ELR (cell line): ENCODE measurements at places on chromosomes 3 and 15.

DNA sequence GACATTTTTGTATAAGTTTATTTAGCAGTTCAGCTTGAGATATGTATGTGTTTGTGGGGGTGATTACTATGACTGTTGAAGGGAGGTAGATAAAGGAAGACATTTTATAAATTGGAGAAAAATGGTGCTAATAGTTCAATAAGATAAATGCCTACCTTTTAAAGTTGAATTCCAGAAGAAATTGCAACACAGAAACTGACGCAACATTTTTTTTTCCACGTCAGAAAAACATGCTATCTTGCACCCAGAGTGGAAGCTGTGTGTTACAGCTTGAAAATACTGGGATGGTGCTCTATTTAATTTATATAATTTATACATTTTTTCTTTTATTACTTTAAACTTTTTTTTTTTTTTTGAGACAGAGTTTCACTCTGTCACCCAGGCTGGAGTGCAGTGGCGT lies 171.7 kb downstream of the WNT5A start:
- no peak for DNase-seq

- no peak for DNase-seq
Measured at GRCh38 chr3:187267306-187267705, 24.2 kb downstream of the MASP1 start.

DNA sequence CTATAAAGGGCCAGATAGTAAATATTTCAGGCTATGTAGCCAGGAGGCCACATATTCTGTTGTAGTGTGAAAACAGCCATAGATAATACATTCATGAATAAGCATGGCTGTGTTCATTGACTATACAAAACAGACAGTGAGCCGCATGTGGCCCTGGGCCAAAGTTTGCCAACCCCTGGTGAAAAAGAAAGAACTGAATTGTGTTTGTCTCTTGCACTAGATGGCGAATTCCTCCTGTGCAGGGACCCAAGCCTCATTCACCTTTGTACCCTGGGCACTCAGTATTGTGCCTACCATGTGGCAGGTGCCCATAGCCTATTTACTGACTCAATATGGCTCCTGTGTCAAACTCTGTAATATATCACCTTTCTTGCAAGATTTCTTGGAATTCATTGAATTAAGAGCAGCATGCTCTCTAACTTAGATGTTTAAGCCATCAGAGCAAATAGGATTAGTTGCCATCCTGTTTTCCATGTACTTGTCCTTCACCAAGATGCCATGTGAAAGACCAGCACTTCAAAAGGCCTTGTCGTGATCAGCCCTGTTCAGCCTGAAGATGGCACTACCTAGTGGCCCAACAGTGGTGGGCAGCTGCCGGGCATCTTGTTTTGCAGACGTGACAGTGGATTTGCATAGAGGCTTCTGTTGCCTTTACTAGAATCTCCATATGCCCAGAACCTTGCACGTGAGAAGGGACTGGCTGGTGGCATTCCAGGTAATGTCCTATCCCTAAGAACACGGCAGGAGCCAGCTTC lies 50.9 kb upstream of the CMTM7 start:
- peak; percentile 5 for DNase-seq

GRCh38 chr3:69052472-69052898 lies 352 bp upstream of the TMF1 start:
- no peak for DNase-seq

- DNase-seq = no peak
Measured at GRCh38 chr3:32975891-32976595, 24.6 kb downstream of the CCR4 start.

- peak; percentile 82 for DNase-seq
Measured at GRCh38 chr3:44477312-44478030, at the start of gene ZNF445. TSS of gene ZNF445 (minus strand) at chr3:44477670. CDS start at chr3:44455549, 22,121 bp downstream.

DNA sequence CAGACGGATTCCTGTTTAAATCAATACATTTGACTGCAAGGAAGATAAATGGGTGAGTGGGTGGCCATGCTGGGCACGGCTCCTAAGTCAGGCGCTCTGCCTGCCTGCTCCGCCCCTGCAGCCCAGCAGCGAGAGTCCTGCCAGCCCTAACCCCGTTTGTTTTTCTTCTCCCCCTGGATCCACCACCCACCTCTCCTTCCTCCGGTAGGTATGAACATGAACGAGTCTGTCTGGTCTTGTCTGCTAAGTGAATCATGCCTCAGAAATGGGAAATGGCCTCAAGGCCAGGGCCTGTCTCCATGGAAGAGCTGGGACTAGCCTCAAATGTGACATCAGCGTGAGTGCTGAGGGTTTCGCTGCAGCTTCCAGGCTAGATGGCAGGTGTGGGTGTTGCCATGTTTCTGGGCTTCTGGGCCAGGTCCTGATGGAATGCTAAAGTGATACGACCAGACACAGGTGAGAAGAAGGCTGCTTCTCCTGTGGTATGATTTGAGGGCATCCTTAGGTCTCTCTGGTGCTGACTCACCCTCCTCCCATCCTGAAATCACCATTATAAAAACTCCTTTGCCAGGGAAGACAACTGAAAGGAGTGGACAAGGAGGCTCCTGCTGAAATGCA lies 5.6 kb upstream of the FEM1B start:
- peak; percentile 89 for DNase-seq
